ENCODE measurements at places on chromosomes 7 and 10. TPM values are rescaled to one million over a fixed set of nuclear protein-coding genes. Genes with fewer than 3 reads are reported as not detected.

DNA sequence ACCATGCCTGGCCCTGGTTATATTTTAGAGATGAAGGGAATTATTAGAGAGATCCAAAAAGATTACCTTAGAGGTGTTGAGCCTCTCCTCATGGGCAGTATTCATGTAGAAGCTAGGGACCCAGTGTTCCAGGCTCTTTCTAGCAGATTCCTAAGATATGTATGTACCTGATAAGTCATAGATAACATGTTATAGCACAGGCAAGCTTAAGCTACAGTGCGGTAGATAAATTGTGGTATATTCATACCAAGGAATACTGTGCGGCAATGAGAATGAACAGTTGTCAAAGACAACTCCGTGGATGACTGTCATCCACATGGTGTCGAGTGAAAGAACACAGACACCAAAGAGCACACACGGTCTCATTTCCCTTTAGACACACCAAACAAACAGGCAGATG is 53.1 kb downstream of the TACR2 start:
- peak overlapping the region; percentile 75 for H3K27ac ChIP-seq
- H3K4me1 ChIP-seq: peaks cover 39% of the 10 kb centered on the region
- peaks cover 44% of the 10 kb centered on the region for H3K36me3 ChIP-seq
- DNase-seq: no peak
- no peaks in the 10 kb centered on the region for H3K27me3 ChIP-seq
- no peak overlapping the region for H3K4me3 ChIP-seq

- no peak overlapping the region for H3K4me3 ChIP-seq
- no peak for DNase-seq
- no peak overlapping the region for H3K27ac ChIP-seq
- no peaks in the 10 kb centered on the region for H3K36me3 ChIP-seq
- peaks cover 19% of the 10 kb centered on the region for H3K4me1 ChIP-seq
Measured at GRCh38 chr10:101760510-101760909, 15.4 kb downstream of the FGF8 start.

GRCh38 chr10:43765516-43765915 is 116.8 kb upstream of the ZNF32 start:
- H3K27ac ChIP-seq: no peak overlapping the region
- H3K4me3 ChIP-seq: no peak overlapping the region
- H3K36me3 ChIP-seq: no peaks in the 10 kb centered on the region
- H3K27me3 ChIP-seq: no peaks in the 10 kb centered on the region

DNA sequence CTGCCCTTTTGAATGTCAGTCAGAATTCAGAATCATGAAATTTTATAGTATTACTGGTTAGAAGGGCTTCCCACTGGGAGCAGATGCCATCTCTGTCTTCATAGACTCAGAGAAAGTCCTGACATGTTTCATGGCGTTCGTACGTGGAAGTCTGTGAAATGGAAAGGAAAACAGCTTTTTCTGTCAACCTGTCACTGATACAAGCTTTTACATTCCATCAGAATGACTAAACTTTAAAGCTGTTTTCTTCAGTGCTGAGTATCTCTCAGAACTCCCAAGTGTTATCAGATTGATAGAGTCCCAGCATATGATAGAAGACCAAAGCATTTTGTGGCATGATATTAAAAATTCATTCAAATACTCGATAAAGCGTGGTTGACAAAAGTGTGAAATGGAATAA is 726.7 kb upstream of the GALNT17 start:
- DNase-seq: no peak
- no peaks in the 10 kb centered on the region for H3K27me3 ChIP-seq
- peaks cover 3% of the 10 kb centered on the region for H3K4me1 ChIP-seq
- H3K27ac ChIP-seq: no peak overlapping the region
- no peak overlapping the region for H3K4me3 ChIP-seq

GRCh38 chr10:50648089-50648934 is 24.6 kb upstream of the SGMS1 start:
- H3K4me1 ChIP-seq: peaks cover 5% of the 10 kb centered on the region
- DNase-seq: no peak
- H3K27ac ChIP-seq: no peak overlapping the region
- H3K27me3 ChIP-seq: no peaks in the 10 kb centered on the region
- H3K36me3 ChIP-seq: no peaks in the 10 kb centered on the region
- no peak overlapping the region for H3K4me3 ChIP-seq

- no peak overlapping the region for H3K4me3 ChIP-seq
- no peak for DNase-seq
- no peaks in the 10 kb centered on the region for H3K4me1 ChIP-seq
- H3K36me3 ChIP-seq: no peaks in the 10 kb centered on the region
Measured at GRCh38 chr7:128417071-128417470, 7.3 kb upstream of the IMPDH1 start.

Gene ACSM6
- total RNA-seq: 0.14 TPM

All from WTC11 (cell line).